ENCODE measurements at places on chromosomes 6 and 20.

- no peak overlapping the region for H3K27ac ChIP-seq
- H3K27me3 ChIP-seq: no peaks in the 10 kb centered on the region
- DNase-seq: no peak
- no peaks in the 10 kb centered on the region for H3K36me3 ChIP-seq
- no peak overlapping the region for H3K4me3 ChIP-seq
Measured at GRCh38 chr6:156154896-156155295, 622.3 kb upstream of the ARID1B start.

DNA sequence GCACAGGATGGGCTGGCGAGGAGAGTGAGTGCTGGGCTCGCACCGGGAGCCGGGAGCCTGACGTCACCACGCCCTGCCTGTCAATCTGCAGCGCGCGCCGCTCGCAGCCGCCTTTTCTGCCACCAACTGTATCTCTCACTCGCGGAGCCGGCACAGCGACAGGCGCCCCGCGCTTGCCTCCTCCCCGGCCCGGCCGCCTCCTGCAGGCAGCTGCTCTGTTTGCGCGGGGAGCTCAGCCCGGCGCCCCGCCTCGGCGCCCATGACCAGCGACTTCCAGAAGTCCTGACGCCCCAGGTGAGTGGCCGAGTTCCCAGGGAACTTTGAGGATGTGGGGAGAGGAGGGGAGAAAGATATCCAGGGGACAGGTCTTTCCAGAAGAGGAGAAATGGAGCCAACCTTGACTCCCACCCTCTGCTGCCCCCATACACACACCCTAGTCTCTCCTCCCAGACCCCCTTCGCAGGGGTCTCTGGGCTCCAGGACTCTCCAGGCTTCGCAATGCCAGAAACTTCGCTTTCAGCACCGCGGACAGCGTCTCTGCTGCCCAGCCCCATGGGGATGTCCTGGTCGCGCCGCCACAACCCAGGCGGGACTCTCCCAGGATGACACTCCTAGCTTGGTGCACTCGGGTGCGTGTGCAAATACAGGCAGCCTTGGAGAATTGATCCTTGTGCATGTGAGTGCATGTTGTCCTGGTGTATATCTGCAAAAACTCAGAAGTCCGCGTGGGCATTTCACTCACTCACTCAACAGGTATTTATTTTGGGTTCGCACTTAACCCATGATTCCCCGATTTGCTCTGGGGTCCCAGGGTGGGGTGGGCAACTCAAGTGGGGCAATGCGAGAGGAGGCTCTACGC lies at the start of gene GPR6:
GPR6 (plus strand) TSS at position 138 of the 859 bp plus-strand sequence. CDS start 802 bp downstream, outside the sequence.
- H3K4me3 ChIP-seq: no peak within 1 kb of the TSS
- peak; percentile 46 for DNase-seq
- H3K27me3 ChIP-seq: peaks cover 10% of the 10 kb centered on the region
- H3K36me3 ChIP-seq: no peaks in the 10 kb centered on the region

- H3K27me3 ChIP-seq: no peaks in the 10 kb centered on the region
- no peak for DNase-seq
- peak overlapping the region; percentile 4 for H3K27ac ChIP-seq
- H3K4me1 ChIP-seq: peaks cover 2% of the 10 kb centered on the region
Measured at GRCh38 chr20:49669601-49670189, 44.0 kb downstream of the B4GALT5 start.

DNA sequence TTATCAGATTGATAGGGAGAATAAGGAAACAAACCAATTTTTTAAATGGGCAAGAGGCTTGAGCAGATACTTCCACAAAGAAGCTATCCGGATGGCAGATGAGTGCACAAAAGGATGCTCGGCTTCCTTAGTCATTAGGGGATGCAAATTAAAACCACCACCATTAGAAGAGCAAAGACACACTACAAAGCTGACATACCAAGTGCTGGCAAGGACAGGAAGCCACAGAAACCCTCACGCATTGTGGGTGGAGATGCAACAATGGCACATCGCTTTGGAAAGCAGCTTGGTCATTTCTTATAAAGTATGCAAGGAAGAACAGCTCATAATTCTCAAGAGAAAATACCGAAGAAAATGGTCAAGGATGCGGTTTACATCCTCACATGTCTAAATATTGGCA lies 19.8 kb downstream of the BFSP1 start:
- no peaks in the 10 kb centered on the region for H3K27me3 ChIP-seq
- no peak overlapping the region for H3K4me3 ChIP-seq
- H3K27ac ChIP-seq: no peak overlapping the region
- no peaks in the 10 kb centered on the region for H3K4me1 ChIP-seq
